ENCODE measurements at places on chromosomes 5 and 9.

- DNase-seq, result no peak
Observed at GRCh38 chr5:116273448-116274242, 188.8 kb downstream of the COMMD10 start.

- no peak for DNase-seq
Observed at GRCh38 chr9:12882430-12882829, 107.6 kb downstream of the LURAP1L start.

DNA sequence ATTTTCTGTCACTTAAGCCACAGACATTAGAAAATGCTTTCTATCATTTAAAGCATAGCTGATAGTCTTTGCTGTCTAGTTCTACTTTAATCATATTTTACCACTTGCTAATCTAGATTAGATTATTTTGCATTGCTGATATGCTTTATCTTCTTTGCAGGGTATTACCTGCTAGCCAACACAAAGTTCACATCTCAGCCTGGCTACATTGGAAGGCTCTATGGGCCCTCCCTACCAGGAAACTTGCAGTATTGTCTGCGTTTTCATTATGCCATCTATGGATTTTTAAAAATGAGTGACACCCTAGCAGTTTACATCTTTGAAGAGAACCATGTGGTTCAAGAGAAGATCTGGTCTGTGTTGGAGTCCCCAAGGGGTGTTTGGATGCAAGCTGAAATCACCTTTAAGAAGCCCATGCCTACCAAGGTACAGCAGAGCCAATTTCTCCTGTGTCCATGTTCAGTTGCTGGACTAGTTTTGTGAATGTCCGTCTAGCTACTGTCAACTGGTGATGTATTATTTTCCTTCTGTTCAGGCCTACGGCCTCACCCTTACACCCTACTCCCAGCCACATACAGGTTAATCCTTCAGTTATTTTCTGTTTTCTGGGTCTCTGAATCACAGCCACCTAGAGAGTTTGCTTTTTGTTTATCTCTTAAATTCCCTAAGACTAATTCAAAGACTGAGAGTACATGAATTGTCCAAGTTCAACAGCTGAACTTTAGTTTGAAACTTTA is 99.9 kb downstream of the MAMDC2 start:
- DNase-seq, result no peak

- DNase-seq, result no peak
Observed at GRCh38 chr9:93125331-93125894, 8.6 kb downstream of the NINJ1 start.

- no peak for DNase-seq
Observed at GRCh38 chr9:5852987-5853386, 20.1 kb upstream of the ERMP1 start.

GRCh38 chr5:141763541-141763940 is 81.5 kb upstream of the ARAP3 start:
- peak; percentile 92 for DNase-seq

GRCh38 chr5:143263272-143263810 is 140.1 kb downstream of the NR3C1 start:
- no peak for DNase-seq

GRCh38 chr5:130290219-130290618 is 386.0 kb downstream of the CHSY3 start:
- no peak for DNase-seq

DNA sequence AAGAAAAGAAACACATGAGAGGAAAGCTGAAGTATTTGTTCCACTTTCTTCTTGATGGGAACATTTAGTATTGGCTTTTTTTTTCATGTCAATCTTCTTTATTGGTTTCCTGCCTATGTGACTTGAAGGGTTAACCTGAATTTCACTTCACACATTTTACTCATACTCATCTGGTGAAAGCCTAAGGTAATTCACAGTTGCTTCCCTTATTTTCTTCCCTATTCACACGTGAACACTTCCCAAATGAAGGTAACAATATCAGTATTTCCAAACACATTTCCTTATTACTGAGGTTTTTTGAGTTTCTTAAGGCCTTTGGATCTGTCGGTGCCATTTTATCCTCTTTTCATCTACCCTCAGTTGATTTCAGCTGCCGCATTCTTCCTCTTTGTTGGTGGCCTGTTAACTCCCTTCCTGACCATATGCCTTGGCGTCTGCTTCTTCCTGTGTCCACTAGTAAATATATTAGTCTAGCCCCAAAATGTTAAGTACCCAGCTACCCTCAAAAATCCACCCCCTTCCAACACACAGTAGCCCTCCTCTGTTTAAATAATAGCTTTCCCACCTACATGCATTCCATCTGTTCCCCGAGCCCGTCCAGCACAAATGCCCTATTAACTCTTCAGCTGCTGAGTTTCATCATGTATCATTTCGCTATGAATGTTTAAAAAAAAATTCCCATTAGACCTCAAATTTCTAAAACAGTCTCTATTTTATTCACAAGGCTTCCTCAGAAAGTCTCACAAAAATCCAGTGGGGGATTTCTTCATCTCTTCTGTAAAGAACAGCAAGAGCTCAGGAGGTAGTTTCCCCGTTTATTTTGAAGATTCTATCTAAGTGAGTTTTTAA is 97.3 kb downstream of the USP20 start:
- DNase-seq, result no peak

DNA sequence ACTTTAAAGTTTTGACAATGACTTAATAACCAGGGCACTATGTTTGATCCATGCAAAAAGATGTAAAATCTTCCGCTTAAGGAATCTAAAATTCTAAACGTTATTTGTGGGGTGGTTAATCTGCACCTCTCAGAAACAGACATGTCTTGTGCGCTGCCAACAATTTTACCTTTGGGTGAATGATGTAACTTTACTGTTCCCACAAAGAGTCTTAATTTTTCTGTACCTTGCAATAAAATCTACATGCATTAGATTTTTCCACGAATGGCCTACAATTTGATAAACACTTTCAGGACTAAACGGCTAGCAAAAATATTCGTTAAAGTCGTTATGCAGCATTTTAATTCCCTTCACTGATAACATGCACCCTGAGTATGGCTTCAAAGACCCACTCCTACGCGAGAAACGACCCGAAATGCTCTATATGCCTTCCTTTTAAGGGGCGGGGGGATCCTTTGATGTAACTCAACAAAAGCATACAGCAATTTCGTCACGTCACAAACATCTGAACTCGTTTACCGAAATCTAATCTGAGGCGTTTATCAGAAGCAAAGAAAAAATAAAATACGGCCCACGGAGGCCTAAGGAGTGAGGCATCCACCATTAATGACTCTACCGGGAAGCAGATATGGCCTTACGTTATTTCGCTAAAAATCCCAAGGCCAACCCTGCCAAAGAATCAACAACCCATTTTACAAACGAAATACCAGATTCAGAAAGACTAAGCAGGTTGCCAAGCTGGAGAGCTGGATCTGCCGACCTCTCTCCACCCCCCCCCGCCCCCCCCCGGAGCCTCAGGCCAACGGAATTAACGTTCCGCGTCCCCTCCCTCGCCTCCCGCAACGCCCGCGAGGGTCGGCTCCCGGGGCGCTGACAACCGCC is 621 bp downstream of the AK6 start:
- DNase-seq, result no peak

All from NCI-H1436 (cell line).